Pulmonary artery endothelial cell (primary cell): ENCODE measurements at places on chromosomes 6 and 20.
A peak's percentile ranks its signal among the peaks of the same experiment; 100 is the strongest.

GRCh38 chr6:160027076-160027475, 58.2 kb downstream of the IGF2R start:
- DNase-seq, result no peak

DNA sequence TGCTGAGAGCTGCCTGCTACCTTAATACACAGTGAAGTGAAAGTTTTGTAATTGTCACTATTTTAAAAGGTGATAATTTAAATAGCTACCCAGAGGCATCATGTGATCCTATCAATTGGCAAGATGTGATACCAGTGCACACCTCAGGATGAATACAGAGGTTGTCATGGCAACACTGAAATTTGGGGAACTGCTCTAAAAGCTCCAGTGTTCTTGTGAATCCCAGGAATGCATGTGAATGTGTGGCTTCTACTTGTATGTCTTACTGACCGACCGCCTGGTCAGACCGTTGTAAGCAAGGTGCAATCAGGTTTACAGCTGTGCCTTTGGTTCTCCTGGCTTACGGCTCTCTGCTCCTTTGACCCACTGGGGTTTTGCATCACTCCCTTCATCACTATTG, 146.3 kb upstream of the GJE1 start:
- DNase-seq, result no peak

DNA sequence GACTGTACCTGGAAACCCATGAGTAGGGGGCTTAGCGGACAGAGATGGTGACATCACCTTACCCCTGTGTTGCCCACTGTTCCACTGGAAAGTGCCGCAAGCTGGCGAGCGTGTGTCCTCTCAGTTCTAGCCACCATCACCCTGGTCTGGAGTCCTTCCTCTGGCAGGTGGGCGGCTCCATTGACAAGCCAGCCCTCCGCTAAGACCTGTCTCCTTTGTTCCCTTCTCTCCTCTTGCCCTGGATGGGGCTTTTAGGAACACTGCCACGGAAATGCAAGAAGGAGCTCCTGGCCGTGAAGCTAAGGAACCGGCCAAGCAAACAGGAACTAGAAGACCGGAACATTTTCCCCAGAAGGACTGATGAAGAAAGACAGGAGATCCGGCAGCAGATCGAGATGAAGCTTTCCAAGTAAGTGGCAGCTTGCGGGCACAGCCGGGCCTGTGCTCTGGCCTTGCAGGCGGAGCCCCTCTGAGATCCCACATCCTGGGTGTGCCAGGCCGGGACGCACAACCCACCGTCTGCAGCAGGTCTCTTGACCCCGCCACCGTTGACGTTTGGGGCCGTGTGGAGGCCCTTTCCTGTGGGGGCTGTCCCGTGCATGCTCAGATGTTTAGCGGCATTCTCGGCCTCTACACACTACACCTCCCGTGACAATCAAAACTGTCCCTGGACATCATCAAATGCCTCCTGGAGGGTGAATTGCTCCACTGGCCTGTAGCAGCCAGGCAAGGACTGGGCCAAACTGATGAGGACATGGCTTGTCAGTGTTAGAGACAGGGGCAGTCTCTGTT, 127.5 kb downstream of the SYCP2 start:
- DNase-seq, result no peak

- DNase-seq, result no peak
Measured at GRCh38 chr6:129350278-129350677, 359.7 kb downstream of the ARHGAP18 start.

- DNase-seq, result no peak
Measured at GRCh38 chr6:21587179-21587960, 6.2 kb upstream of the SOX4 start.

GRCh38 chr20:41218466-41218865, 81.1 kb downstream of the PLCG1 start:
- no peak for DNase-seq

GRCh38 chr6:154548130-154548830, 37.8 kb upstream of the CNKSR3 start:
- peak; percentile 54 for DNase-seq

- no peak for DNase-seq
Measured at GRCh38 chr6:77876300-77876699, 223.5 kb downstream of the MEI4 start.

GRCh38 chr6:68247782-68248181, 387.3 kb upstream of the ADGRB3 start:
- DNase-seq, result no peak

DNA sequence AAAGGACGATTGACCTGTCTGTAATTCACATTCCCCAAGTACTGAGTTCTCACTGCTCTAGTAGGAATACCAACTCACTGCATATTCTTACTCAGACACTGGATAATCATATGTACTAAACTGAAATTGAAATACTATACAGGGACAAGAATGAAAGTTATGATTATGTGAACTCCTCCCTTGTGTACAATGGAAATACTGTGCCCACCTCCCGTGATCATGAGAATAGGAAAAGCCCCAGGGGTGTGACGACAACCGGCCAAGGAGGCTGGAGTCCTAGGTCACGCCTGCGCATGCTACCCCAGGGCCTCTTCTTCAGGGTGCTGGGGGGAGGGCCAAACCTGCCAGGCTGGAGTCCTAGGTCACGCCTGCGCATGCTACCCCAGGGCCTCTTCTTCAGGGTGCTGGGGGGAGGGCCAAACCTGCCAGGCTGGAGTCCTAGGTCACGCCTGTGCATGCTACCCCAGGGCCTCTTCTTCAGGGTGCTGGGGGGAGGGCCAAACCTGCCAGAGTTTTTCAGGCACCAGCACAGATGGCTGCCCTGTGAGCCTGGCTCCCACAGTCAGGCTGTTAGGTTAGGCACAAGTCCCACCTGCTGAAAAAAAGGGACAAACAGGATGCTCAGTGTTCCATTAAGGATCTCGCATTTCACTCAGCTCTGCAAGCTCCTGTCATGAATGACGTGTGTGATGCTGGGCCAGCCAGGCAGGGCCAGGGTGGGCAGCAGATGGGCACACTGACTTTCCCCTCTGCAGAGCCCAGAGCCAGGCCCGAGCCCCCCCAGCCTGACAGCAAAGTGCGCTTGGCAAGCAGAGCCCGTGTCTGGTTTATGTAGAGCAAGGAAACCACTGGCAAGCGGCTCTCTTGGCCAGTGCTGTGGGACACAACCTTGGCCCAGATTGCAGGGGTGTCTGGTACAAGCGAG, 107.7 kb downstream of the FOXF2 start:
- no peak for DNase-seq

GRCh38 chr20:43955062-43955749, 40.6 kb downstream of the TOX2 start:
- DNase-seq, result peak; percentile 88

GRCh38 chr20:39195582-39196021, 233.5 kb downstream of the DHX35 start:
- no peak for DNase-seq

DNA sequence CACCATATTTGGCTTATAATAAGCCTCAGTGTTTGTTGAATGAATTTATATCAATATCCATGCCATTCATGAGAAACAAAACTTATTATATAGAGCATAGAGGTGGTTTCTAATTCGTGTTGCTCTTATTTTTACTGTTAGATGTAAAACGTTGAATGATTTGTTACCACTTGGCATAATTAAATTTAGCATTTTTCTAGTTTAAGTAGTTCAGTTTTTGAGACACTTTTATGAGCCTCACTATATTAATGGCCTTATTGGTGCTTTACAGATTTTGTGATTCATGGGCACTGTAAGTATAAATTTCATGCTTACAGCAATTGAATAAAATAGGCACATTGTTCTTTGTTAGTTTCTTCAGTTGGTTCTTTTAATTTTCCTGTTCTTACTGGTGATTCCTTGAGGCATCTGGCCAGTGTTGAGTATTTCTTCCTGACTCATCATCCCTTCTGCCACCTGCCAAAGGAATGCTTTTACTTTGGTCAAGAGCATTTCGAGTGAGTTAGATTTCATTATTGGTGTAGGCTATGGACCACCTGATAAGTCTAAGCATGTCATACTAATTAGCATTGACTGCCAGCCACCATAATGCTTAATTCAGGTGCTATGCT, 34.8 kb downstream of the CDKAL1 start:
- DNase-seq, result no peak

DNA sequence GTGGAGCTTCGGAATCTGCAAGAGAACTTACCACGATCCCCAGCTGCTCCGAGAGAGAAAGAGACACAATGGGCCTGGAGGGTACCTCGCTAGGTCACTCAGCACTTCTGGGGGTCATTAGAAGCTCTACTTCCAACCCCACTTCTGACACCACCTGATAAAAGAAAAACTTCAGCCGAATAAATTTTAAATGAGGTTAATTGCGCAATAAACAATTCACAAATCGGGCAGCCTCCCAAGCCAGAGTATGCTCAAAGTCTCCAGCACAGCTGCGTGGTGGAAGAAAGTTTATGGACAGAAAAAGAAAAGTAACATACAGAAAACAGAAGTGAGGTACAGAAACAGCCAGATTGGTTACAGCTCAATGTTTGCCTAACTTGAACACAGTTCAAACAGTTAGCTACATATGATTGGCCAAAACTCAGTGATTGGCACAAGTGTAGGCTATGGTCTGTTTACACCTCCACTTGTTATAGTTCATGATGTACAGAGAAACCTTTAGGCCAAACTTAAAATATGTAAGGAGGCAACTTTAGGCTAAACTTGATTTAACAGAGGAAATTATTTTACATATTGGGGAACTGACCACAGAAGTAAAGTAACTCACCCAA, 52.6 kb downstream of the COL11A2 start:
- DNase-seq, result no peak

GRCh38 chr20:21936261-21936660, 230.8 kb downstream of the PAX1 start:
- no peak for DNase-seq

DNA sequence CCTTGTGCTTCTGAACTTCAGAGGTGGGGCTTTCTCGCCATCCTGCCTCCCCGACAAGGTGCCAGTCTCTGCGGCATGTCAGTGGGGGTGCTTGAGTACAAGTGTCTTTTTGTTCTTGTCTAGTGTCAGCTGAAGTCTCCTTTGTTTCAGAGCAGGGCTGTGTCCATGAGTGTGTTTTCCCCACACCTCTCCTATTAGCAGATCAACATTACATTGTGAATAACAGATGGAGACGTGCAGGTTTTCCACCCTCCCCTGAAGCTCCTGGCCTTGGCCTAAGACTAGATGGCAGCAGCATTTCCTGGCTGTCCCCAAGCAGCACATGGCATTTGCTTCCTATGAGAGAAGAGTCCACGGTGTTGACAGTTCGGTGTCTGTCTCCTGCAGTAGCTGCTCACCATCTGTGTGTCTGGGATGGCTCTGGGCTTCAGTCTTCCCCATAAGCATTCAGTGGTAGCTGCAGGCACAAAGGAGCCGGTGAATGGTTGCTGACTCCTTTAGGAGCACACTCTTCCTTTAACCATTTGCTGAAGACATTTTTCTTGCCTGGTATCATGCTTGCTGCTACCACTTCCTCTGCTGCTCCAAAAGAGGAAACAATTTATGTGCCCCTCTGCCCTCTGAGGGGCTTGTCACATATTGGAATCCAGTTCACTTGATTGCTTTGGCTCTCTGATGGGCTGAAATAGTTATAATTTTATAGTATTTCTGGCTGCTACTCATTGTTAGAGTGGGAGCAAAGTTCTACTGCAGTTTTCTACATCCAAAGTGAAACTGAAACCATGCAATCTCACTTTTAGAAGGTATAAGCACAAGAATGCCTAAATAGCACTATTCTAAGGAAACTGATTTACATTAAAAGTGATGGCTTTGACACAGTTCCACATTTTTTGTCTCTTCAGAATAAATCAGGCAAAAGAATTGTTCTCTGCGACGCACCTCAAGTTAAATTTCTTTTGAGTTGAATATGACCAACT, 913.0 kb downstream of the C6orf118 start:
- DNase-seq, result no peak

DNA sequence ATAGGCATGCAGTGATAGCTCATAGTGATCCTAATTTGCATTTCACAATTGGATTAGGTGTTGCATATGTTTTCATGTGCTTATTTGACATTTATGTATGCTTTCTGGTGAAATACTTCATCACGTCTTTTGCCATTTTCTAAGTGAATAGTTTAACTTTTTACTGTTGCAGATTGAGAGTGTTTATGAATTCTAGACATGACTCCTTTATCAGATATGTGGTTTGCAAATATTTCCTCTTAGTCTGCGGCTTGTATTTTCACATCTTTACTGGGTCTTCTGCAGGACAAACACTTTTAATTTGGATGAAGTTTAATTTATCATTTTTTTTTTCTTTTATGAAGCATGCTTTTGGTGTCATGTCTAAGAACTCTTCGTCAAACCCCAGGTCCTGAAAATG, 39.2 kb downstream of the CCN2 start:
- no peak for DNase-seq

DNA sequence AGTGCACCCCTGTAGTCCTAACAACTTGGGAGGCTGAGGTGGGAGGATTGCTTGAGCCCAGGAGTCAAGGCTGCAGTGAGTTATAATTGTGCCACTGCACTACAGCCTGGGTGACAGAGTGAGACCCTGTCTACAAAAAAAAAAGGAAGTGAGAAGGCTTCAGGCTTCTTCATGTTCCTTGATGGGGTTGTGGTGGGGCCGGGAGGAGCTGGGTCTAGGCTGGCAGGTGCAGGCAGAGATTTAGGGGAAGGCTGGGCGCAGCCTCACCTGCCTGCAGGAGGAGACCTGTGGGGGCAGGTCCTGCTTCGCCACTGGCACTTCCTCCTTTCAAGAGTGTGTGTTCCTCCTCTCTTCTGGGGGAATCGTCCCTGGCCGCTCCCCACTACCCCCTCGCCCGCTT, 63.9 kb downstream of the CHMP4B start:
- no peak for DNase-seq
